ENCODE measurements at places on chromosomes 6 and 20. TPM values are rescaled to one million over a fixed set of nuclear protein-coding genes. Genes with fewer than 3 reads are reported as not detected.

Gene MPC1
- total RNA-seq: 15.8 TPM

Gene PLTP
- total RNA-seq: 2.8 TPM

Gene PTPRK
- total RNA-seq: 118 TPM

Gene FUT9
- not detected for total RNA-seq

Gene SYCP2L
- total RNA-seq: not detected

Gene HBS1L
- total RNA-seq: 74.5 TPM

Gene ZNF831
- under 0.01 TPM for total RNA-seq

Gene CENPW
- total RNA-seq: 14.4 TPM

Gene PPP1R3G
- 0.89 TPM for total RNA-seq

Gene TFAP2B
- total RNA-seq: not detected

Gene AK9
- total RNA-seq: 3.5 TPM

Gene UQCC2
- total RNA-seq: 21.2 TPM

Gene HDGFL1
- total RNA-seq: not detected

Gene ETV7
- total RNA-seq: 0.13 TPM

Gene UBE2C
- 9.6 TPM for total RNA-seq

Gene SMIM13
- total RNA-seq: 9.5 TPM

Gene GPR6
- not detected for total RNA-seq

Gene NTSR1
- under 0.01 TPM for total RNA-seq

Gene DCDC2
- not detected for total RNA-seq

Gene SLC22A2
- total RNA-seq: not detected

Gene HLA-DPA1
- total RNA-seq: 6.3 TPM

Gene KCNK16
- not detected for total RNA-seq

Gene LY6G6D
- total RNA-seq: not detected

Gene ZNF217
- 12.8 TPM for total RNA-seq

Gene ESR1
- not detected for total RNA-seq

Gene TREM2
- total RNA-seq: not detected
